ENCODE measurements at places on chromosomes 7 and 10.

DNA sequence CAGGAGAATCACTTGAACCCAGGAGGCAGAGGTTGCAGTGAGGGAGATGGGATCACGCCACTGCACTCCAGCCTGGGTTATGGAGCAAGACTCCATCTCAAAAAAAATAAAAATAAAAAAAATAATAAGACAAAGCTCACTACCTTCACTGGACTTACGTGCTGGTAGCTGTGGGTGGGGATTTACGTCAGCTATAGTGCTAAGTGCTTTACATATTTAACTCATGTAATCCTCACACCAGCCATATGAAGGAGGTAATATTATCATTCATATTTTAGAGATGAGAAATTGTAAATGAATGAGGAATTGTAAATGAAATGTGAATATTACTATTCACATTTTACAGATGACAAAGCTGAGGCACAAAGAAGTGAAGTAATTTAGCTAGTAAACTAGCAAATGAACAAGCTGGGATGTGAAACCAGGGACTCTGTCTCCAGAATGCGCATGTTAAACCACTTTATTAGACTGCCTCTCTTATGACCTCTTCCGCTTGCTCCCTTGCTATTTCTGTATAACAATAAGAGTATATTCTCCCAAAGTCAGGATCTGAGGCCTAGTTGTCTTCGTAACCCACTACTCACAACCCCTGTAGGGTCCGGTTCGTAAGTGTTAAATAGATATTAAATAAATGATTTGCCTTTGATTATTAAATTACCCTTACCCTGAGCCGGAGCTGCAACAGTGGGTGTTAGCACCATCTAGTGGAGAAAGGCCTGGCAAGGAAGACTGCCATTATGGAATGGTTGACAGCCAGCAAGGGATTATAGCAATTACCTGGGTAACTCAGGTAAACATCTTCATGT lies 70.2 kb downstream of the HTR7 start:
- no peak for DNase-seq
- no peak overlapping the region for H3K4me3 ChIP-seq
- peaks cover 10% of the 10 kb centered on the region for H3K4me1 ChIP-seq
- H3K27ac ChIP-seq: no peak overlapping the region

GRCh38 chr10:63140077-63140476 lies 6.9 kb downstream of the NRBF2 start:
- no peaks in the 10 kb centered on the region for H3K27me3 ChIP-seq
- H3K36me3 ChIP-seq: peaks cover 50% of the 10 kb centered on the region
- peaks cover 29% of the 10 kb centered on the region for H3K4me1 ChIP-seq
- DNase-seq: no peak

DNA sequence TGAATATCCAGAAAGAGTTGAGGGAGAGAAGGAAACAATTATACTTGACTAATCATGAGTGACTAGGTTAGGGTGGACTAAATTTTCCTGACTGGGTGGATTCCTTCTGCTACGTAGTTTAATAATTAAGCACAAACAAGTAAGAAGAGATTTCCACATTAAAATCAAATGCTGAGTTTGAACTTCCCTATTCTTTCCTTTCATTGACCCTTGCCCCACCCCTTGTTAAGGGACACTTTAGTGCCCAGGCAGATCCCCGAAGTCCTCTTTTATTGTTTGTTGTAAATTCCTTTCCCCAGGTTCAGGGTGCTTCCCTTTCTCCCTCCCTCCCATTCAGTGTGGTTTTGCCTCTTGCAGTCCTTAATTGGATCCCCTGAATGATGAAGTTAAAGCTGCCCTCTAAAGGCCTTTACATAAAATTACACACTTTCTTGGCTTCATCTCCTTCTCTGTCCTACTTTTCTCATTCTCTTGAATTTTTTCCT lies 8.8 kb upstream of the SPAM1 start:
- H3K27ac ChIP-seq: no peak overlapping the region
- no peaks in the 10 kb centered on the region for H3K4me1 ChIP-seq
- H3K4me3 ChIP-seq: no peak overlapping the region
- no peaks in the 10 kb centered on the region for H3K36me3 ChIP-seq
- no peak for DNase-seq

DNA sequence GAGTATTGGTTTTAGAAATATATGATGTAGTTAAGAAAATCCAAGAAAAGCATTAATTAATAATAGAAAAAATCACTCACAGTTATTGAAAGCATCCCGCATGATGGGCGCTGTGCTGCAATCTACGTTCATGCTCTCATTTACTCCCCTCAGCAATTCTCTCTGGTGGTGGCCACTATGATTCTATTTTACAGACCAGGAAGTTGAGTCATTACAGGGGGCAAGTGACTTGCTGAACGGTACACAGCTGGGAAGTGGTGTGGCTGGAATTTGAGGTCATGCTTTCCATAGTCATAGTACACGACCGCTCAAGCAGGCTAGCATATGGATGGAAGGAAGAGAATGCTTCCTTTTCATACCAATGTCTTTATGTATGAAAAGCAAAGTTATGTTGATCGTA lies 117.4 kb downstream of the TES start:
- H3K27ac ChIP-seq: no peak overlapping the region
- H3K4me1 ChIP-seq: no peaks in the 10 kb centered on the region
- H3K36me3 ChIP-seq: no peaks in the 10 kb centered on the region
- no peak for DNase-seq

DNA sequence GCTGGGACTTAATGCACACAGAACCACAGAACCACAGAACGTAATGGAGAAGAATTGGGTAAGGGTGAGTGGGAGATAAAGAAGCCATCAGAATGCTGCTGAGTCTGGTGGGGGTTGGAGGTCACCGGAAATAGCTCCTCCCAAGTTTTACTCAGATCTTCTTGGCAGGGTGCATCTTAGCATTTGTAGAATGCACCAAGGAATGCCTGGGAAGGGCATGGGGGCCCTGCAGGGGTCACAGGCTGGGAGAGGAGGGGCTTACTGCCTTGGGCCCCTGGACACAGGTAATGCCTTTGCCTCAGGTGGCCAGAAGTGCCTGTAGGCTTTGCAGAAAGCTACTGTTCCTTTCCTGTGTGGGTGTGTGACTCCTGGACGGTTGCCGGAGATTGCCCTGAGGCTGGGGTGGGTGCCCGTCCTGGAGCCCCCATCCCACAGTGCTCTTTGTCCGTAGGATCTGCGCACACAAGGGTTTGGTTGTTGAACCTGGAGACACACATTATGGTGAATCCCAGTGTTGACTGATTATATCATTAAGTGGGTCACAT lies 55.1 kb downstream of the MGMT start:
- no peaks in the 10 kb centered on the region for H3K27me3 ChIP-seq
- DNase-seq: no peak
- H3K36me3 ChIP-seq: no peaks in the 10 kb centered on the region
- no peak overlapping the region for H3K27ac ChIP-seq
- no peak overlapping the region for H3K4me3 ChIP-seq

DNA sequence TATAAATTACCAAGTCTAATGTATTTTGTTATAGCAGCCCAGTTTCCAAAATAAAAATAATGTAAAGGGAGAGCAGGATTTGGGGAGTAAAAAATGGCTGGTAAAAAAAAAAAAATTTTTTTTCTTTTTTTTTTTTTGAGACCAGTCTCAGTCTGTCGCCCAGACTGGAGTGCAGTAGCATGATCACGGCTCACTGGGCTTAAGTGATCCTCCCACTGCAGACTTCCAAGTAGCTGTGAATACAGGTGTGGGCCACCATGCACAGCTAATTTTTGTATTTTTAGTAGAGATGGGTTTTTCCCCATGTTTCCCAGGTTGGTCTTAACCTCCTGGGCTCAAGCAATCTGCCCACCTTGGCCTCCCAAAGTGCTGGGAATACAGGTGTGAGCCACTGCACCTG lies 4.8 kb upstream of the LSM8 start:
- peaks cover 8% of the 10 kb centered on the region for H3K4me1 ChIP-seq
- H3K27me3 ChIP-seq: peaks cover 4% of the 10 kb centered on the region
- peaks cover 6% of the 10 kb centered on the region for H3K36me3 ChIP-seq
- H3K4me3 ChIP-seq: no peak overlapping the region
- no peak for DNase-seq
